ENCODE measurements at places on chromosomes 12 and 14.
A peak's percentile ranks its signal among the peaks of the same experiment; 100 is the strongest.

DNA sequence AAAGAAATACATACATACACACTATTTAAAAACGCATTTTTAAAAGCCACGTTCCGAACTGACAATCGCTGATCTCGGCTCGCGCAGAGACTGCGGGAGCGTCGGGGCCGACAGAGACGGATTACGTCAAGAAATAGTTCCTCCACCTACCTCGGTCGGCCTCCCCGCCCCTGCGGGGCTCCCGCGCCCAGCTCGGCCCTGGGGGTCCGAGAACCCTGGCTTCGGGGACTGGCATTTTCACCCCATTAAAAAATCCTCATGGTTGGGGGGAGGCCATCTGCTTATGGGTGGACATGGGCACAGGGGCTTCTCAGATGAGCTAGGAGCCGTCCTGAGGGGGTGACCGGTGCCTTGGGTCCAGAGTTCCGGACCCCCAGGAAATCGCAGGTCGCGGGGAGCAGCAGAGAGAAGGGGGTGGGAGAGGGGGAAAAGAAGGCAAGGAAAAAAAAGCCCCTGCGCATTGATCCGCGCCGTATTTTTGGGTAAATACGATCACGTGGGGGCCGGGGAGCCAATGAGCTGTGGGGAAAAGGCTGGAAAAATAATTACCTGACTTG is 324 bp upstream of the HOXC9 start:
- peak; percentile 55 for DNase-seq

DNA sequence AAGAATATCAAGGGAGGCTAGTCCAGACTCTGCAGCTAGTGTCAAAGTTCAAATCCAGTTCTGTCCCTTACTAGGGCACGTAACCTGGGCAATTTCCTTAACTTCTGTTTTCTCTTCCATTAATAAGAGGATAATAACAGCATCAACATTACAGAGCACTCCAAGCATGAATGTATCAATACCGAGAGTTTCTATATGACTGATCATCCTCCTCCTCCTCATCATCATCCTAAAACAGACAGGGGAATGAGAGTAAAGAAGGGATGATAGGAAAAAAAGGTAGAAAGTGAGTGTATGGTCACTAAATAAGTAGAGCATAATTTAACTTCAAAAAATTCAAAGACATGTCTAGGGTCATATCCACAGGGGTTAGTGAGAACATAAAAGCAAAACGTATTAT is 171.4 kb downstream of the NDUFA12 start:
- no peak for DNase-seq

- DNase-seq = no peak
Measured at GRCh38 chr12:89468648-89469326, 55.8 kb downstream of the GALNT4 start.

DNA sequence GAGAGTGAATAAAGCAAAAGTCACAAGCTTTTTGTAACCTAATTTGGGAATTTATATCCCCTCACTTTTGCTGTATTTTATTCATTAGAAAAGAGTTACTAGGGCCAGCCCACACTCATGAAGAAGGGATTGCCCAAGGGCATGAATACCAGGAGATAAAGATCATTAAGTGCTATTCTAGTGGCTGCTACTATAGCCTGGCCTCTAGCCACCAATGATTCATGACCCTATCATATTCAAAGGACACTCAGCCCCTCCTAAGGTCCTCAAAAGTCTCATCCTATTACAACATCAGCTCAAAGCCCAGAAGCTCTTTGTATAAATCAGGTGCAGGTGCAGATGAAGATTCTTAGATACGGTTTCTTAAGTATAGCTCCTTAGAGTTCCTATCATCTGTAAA is 518.1 kb downstream of the TRHDE start:
- DNase-seq = no peak

- DNase-seq = no peak
Measured at GRCh38 chr12:56699020-56699661, 11.1 kb upstream of the PTGES3 start.

DNA sequence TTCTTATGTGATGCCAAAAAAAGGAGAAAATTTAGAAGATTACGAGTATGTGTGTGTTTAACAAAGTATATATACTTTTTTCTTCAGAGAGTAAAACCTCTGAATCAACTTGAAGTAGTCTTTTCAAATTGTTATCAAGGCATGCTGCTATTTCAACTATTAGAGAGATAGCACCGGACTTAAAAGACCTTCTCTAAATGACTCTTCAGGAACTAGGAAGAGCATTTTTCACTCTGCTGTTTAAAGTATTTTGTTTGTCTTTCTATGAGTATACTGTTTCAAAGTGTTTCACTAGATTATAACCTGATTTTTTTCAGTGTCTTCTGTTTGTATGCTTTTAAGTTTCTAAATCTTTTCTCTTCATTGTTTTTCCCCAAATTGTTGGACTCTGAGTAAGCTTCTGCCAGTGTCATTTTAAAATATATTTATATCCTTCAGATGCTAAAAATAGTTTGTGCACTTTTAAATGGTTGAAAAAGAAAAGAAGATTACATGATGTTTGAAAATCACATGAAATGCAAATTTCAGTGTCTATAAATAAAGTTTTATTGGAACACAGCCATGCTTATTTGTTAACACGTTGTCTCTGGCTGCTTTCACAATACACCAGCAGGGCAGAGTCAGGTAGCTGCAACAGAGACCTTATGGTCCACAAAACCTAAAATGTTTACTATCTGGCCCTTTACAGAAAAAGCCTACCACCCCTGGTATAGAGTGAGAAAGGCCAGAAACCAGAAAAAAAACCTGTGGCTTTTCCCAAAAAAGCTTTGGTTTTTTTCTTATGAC is 21.3 kb downstream of the CRADD start:
- no peak for DNase-seq

DNA sequence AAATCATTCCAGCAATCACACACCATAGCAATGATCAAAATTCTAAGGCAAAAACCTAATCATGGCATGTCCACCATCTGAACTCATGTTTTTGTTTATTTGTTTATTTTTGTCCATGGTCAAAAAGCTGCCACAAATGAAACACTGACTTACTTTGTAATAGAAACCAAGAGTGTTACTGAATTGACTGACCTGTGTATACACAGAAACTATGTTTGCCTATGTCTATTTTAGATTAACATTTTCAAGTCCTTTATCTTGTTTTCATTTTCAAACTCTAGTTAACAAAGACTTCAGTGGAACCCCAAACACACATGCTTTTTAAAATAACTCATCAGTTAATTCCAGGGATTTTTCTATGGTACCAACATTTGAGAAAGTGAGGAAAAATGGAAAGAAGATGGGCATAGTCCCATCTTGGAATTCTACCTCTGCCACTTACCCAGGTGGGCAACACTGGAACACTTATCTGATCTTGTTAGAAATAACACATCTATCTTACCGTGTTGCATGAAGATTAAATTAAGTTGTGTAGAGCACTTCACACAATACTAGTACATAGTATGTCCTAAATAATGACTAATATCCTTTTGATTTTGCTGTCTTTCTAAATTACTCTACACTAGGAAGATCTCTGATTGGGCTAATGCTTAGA is 6.4 kb downstream of the LUM start:
- no peak for DNase-seq

GRCh38 chr14:75132382-75133086 is 5.7 kb upstream of the NEK9 start:
- peak; percentile 65 for DNase-seq

- DNase-seq = no peak
Measured at GRCh38 chr14:65043893-65044595, 57.3 kb downstream of the FNTB start.

- peak; percentile 66 for DNase-seq
Measured at GRCh38 chr12:76183459-76184186, 99.1 kb upstream of the NAP1L1 start.
